Activated CD4-positive, CD25-positive, alpha-beta regulatory T cell (primary cell): ENCODE measurements at places on chromosomes 4 and X.
A peak's percentile ranks its signal among the peaks of the same experiment; 100 is the strongest.

- DNase-seq: no peak
These were observed 67.7 kb downstream of the THOC2 start for GRCh38 chrX:123665197-123665596.

- no peak for DNase-seq
These were observed 142.4 kb downstream of the TMEM164 start for GRCh38 chrX:110145311-110145710.

- DNase-seq: no peak
These were observed 466.1 kb downstream of the ADGRL3 start for GRCh38 chr4:61666244-61666643.

DNA sequence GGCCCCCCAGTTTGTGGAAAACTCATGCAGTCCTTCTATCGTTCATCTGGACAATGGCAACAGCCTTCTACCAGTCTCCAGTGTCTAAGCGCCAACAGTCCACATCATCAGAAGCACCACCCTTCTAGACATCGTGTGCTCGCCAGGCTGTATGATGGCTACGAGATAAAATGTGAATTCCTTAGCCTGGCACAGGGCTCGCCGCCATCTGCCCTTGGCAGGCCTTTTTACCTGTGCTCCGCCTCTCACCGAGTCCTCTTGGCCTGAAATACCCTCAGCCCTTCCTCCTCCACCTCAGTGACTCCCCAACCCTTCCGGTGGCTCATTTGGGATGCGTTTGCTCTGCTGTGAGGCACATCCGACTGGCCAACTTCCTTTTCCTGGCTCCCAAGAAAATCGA is 15.9 kb upstream of the STS start:
- no peak for DNase-seq

GRCh38 chr4:55178226-55179005 is 53.0 kb upstream of the KDR start:
- DNase-seq: no peak

DNA sequence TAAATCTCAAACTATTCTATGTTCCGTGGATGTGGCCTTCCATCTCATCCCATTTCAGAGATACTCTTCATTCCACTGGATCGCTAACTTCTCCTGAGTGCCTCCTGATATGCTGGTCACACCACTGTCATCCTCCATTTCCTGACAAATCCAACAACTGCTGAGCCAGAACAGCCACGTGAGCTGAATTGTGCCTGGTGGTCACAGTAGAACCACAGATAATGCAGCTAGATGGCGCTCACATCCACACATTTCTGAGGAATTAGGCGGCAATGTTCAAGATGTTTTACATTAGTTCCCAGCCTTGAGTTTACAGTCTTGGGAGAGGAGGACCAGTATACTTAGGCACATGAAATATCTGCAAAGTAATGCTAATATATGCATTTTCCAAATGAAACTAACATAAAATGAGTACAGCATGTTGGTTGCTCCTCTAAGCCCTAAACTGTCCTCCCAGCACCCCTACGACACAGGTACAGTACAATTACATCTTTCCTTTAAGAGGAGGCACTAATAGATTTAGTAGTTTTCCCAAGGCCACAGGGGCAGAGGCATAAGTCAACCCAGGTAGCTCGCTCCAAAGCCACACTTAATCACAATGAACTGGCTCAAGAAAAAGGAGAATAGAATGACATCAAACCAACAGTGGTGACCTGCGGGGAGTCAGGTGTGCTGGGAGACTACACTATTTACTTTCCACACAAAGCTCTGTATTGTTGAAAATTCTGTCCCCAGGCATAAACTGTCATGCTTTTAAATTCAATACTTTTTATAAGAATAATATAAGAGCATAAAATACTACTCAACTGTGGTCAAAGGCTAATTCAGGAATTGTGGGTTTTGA is 134.2 kb downstream of the CHIC2 start:
- DNase-seq: peak; percentile 0
